ENCODE measurements at places on chromosomes 1 and 21.
A peak's percentile ranks its signal among the peaks of the same experiment; 100 is the strongest.

- DNase-seq = peak; percentile 45
These were observed 86.8 kb upstream of the PUM1 start for GRCh38 chr1:31152181-31152795.

- no peak for DNase-seq
These were observed 11.6 kb upstream of the OR2G2 start for GRCh38 chr1:247576514-247576913.

DNA sequence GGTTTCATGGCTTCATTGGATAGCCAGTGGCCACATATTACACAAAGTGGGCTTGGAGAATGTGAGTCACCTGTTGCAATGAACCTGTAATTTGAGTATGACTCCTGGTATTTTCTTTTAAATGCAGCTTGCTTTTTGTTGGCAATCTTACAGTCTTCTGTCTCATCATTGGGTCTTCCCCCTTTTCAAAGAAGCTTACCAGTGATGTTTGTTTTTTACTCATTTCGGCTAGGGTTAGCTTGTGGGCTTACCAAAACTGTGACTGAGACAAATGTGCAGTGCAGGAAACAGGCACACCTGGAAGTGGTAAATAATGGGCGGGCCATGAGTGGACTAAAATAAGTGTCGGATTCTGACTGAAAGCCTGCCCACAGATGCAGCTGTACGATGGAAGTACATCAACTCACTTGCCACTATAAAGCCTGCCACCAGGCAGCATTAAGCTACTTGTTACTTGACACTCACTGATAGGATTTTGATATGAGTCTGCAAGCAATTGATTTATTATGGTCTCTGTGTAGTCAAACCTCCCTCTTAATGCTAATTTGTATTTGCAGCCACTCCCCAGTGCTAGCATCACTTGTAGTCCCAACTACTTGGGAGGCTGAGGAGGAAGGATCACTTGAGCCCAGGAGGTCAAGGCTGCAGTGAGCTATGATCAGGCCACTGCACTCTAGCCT is 4.2 kb downstream of the HHAT start:
- peak; percentile 68 for DNase-seq

DNA sequence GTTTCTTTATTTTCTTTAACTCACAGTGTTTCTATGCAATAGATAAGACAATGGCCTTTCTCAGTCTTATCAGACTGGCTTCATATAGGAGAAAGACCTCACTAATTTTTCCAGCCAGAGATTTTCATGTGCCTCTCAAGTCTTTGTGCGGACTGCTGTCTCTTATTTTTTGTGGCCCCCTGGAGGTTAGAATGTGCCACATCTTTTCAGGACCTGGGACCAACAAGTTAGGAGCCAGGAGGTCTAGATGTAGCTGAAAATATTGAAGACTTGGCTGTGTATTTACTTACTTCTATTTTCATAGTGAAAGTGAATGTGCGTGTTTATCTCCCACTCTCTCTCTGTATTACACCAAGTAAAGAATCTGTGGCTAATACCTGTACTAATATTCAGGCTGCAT is 42.1 kb upstream of the CFHR3 start:
- DNase-seq = no peak
